NCI-H1436 treated with DMSO at 0.1 percent for 48 hours (cell line): ENCODE measurements at places on chromosomes 16 and 17.

GRCh38 chr17:64503341-64503740 is 2.7 kb downstream of the DDX5 start:
- no peak for DNase-seq

DNA sequence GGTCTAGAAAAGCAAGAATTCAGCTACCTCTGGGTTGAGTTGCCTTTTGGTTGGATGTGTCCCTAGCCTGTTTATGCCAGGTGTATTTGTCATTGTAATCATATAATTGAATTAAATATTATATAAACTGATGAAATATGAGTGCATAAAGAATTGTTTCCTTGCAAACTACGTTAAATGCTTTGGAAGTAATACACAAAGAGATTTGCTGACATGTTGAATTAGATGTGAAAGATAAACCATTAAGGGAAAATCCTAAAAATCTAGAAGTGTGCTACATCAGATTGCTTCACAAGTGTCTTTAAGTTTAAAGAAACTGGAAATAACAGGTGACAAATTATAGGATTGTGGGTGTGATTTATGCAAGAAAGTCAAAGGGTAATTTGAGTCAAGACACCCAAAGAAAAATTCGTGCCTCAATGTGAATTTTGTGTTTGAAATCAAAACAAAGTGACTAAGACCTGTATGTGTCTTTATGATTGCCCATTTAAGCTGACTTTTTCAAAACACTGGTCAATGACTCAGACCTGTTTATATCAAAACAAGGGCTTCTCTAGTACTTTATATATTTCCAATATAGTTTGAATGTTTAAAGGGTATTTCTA is 5.1 kb upstream of the PYY start:
- no peak for DNase-seq

DNA sequence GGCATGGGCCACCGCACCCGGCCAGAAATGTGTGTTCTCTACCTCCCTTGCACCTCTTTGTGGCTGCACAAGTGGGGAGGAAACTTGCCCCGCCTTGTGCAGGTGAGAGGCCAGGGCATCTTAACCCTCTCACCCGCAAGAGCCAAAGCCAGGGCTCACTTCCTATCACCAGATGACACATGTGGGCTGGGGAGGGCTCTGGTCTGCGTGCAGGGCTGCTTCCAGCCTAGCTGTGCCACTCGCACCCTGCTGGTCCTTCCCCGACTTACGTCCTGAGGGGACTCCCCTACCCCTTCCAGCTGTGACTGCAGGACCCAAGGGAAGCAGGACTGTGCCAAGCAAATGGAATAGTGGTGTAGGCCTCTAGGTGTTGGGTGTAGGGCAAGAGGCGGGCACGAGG is 6.9 kb downstream of the MIEF2 start:
- DNase-seq: no peak

DNA sequence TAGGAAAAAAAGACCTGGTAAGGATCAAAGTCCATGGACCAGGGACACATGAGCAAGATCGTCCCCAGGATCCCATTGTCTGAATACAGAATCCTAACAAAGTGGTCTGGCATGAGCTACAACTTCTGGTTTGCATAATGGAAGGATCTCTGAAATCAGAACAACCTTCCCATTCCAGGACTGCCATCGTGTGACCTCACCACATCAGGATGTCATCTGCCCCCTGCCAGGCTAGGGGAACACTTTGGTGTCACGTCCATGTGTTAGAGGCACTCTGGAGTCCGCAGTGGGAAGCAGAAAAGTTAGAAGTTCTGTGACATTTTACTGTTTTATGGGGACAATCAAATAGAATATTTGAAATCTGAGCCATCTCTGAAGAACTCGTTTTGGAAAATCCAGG is 160.7 kb downstream of the RGS9 start:
- no peak for DNase-seq

GRCh38 chr17:50145532-50146229 is 4.8 kb downstream of the PPP1R9B start:
- no peak for DNase-seq

DNA sequence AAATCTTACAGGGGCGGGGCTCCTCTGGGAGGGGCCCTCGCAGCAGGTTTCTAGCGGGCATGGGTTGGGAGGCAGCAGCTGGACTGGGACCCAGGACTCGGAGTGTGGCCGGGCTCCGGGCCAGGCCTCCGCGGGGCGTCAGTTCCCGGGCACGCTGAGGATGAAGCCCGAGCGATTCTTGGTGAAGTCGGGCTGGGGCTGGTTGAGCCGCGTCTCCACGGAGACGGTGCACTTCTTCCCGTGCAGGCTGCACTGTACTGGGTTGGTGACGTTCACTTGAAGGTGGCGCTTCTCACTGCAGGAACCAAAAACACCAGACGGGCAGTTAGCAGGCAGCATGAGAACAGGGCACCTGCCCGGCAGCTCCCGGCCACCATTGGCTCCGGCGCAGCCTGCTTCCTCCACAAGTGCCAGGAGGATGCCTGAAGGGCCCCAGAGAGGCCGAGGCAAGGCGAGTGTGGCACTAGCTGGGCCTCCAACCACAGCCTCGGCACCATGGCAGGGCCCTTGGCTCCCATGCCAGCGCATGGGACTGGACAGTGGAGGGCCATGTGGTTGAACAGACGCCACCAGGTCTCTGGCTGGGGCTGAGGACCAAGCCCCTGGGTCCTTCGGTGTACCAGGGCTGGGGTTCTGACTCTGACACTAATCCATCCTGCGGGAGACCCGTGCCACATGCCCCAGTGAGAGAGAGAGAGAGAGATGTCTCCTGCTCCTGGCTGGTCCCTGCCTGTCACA is 8.0 kb downstream of the CDK5R1 start:
- DNase-seq: no peak

DNA sequence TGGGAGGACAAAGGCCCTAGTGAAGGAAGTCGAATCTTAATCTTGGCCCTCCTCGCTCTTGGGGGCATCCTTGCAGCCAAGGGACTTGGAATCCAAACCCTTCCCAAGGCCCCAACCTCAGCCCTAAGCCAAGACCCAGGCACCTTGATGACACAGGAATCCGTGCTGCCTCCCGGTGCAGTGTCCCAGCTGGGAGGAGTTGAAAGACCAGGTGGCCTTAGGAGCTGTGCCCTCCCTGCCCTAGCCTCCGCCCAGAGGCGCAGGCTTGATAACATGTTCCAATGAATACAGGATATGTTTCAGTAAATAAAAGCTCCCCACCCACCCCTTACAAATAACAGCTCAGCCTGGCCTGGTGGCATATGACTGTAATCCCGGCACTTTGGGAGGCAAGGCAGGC is at the start of gene CHST5:
CHST5 (minus strand) TSS at position 208 of the 400 bp plus-strand sequence. CDS start 5,724 bp downstream, outside the sequence.
- DNase-seq: no peak

- DNase-seq: no peak
Measured at GRCh38 chr16:83973581-83974385, 5.7 kb downstream of the NECAB2 start.

DNA sequence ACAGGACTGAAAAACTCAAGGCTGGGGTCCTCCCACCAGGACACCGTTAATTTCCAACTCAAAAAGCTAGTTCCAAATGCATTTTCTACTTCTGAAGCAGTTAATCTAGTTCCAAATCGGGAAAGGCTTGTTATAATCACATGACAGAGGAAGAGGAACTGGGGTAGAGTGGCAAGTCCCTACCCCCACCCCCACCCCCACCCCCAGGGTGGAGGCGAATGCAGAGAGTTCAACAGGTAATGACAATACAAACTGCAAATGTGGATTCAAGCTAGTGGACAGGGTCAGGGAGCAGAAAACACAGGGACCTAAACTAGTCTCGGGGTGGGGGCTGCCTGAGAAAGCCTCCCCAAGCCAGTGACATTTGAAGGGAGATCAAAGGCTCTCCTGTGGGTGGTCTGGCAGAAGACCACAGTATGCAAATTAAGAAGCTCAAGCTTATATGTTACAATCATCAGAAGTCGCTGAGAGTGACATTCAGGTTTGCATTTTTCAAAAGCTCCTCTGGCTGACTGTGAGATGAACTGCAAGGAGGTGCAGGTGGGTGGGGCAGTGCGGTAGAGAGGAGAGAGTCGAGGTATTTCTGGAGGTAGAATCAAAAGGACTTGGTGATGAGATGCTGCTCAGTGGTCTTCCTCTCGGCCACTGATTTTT is 56.4 kb upstream of the SLC25A19 start:
- no peak for DNase-seq

DNA sequence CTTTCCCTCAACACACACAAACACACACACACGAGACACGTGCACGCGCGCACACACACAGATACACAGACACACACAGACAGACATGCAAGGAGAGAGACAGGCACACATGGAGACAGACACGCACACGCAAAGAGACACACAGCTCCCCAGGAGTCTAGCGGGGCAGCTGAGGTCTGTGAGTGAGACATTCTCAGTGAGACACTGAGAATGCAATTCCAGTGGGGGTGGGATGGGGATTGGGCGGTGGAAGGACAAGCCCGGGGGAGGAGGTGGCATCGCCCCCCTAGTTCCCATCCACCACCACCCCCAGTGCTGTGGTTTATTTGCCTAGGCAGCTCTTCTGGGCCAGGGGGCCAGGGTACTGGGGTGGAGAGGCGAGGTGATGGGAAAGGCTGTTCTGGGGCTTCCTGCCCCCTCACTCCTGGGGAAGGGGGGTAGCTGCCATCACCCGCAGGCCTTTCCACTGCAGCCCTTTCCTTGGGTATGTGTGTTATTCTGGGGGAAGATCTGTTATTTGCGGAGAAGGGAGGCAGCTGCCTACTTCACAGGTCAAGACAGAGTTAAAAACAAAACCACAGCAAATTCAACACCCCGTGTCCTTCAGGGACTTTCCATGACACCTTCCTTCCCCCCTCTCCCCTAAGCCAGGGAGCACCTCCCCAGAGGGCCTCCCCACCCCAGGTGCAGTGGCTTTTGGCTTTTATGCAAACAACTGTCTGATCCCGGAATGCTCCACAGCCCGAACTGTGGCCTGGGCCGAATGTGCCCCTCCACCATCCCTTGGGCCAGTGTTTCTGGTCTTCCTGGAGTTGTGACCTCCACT is 18.0 kb downstream of the GRB7 start:
- DNase-seq: no peak
